ENCODE measurements at places on chromosomes 13 and 19.

DNA sequence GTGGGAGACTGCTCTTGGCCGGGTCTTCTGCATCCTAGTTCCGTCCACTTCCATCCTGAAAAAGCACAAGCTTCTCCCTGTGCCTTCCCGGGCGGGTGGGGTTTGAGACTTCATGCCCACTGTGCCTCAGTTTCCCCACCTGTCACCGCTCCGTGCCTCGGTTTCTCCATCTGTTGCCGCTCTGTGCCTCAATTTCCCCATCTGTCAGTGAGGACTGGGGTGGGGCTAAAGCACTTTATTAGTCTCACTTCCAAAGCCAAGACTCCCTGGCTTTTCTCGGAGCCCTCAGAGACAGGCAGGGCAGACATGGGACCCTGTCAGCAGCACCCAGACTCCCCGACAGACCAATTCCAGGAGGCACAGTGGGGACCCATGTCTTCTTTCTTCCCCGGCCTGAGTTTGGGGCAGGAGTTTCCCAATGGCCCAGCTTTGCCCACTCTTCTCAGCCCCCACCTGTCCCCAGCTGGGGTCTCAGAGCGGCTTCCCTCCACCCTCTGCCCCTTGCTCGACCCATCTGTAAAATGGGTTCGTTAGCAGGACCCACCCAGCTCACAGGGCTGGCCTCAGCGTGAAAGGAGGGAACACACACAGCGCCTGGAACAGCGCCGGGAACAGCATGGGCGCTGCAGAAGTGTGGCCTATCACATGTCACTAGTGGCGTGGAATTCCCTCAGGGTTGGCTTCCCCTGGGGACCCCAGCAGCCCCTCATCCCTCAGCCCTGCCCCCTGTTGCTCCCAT, 4.6 kb upstream of the PEAK3 start:
- no peak for DNase-seq

DNA sequence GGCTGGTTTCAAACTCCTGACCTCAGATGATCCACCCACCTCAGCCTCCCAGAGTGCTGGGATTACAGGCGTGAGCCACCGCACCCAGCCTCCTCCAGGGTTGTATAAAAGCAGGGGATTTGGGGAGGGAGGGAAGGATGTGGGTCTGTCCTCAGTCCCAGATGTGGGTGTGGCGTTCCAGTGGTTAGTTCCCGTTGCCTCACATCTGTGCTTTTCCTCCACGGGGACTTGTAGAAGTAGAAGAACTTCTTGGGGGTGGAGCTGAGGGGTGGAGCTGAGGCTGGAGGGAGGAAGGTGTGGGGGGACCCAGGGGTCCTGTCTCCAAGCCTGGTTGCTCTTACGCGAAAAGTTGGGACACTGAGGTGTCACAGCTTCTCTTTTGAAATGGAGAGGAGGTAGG, 514 bp upstream of the MCEMP1 start:
- DNase-seq: no peak

GRCh38 chr13:50891206-50891605, 18.4 kb upstream of the RNASEH2B start:
- DNase-seq: no peak

- no peak for DNase-seq
Measured at GRCh38 chr19:28294395-28294794, 918.6 kb downstream of the UQCRFS1 start.

DNA sequence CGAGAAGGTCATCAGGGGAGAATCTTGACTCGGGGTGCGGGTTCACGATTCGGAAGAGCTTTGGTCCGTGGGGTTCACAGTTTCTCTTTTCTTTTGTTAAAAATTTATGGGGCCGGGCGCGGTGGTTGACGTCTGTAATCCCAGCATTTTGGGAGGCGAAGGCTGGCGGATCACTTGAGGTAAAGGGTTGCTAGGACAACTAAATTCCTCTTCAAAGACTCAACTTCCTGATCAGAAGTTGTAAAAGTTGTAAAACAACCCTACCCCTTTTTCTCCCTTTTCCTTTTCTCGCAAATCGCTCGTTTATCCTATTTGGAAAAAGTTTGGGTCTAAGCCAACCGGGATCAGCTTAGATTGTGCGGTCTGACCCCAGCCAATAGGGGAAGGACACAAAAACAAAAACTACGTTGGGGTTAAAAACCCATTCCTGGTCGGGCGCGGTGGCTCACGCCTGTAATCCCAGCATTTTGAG, 673 bp downstream of the ZNF486 start:
- DNase-seq: no peak

DNA sequence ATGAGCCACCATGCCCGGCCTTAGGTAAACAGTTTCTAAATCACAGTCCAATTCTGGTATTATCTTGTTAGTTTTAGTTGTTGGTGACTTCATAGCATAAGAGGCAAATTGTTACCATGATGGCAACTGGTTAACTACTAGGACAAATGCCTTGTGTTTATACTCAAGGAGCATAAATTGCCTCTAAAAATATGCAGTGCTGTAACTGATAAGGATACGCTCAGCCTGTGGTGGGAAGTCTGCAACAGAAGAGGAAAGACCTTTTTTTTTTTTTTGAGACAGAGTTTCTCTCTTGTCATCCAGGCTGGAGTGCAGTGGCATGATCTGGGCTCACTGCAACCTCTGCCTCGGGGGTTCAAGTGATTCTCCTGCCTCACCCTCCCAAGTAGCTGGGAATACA, 311.9 kb upstream of the ARGLU1 start:
- no peak for DNase-seq

- peak; percentile 75 for DNase-seq
Measured at GRCh38 chr19:10408511-10409283, 5.4 kb upstream of the CDC37 start.

DNA sequence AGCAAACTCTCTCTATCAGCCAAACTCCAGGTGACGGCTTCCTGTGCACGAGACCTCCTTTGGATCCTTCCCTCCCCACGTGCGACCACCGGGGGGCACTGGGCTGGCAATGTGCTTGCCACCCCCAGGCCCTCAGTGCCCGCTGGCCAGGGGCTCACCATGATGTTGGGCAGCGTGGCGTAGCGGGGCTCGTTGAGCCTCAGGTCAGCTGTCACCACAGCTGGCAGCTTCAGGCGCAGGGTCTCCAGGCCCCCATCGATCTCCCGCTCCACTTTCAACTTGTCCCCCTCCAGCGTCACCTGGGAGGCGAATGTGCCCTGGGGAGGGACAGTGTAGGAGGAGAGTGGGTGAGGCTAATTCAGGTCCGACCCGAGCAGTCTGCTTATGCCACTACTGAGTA, 4.8 kb upstream of the VSIG10L start:
- no peak for DNase-seq

DNA sequence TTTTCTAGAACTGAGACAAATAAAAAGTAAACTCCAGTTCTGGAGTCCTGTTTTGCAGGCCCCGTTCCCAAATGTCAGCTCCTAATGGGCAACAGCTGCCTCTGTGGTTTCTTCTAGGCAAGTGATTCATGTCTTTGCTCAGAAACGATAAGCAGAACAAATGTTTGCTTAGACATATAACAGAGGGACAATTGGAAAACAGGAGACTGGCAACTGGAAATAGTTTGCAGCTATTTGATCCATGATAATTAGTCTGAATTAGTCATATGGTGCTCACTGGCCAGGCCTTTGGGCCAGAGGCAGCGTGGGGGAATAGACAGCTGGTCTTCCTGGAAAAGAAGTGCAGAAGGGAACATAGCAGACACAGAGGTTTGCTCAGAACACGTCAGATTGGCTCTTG, 29.2 kb upstream of the TSHZ3 start:
- DNase-seq: no peak

DNA sequence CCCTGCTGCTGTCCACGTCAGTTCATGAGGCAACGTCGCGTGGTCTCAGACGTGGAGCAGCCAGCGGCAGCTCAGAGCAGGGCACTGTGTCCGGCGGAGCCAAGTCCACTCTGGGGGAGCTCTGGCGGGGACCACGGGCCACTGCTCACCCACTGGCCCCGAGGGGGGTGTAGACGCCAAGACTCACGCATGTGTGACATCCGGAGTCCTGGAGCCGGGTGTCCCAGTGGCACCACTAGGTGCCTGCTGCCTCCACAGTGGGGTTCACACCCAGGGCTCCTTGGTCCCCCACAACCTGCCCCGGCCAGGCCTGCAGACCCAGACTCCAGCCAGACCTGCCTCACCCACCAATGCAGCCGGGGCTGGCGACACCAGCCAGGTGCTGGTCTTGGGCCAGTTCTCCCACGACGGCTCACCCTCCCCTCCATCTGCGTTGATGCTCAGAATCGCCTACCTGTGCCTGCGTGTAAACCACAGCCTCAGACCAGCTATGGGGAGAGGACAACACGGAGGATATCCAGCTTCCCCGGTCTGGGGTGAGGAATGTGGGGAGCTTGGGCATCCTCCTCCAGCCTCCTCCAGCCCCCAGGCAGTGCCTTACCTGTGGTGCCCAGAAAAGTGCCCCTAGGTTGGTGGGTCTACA, 6.6 kb downstream of the FSTL3 start:
- DNase-seq: no peak

GRCh38 chr13:54934121-54934520, 1905.5 kb downstream of the OLFM4 start:
- no peak for DNase-seq

DNA sequence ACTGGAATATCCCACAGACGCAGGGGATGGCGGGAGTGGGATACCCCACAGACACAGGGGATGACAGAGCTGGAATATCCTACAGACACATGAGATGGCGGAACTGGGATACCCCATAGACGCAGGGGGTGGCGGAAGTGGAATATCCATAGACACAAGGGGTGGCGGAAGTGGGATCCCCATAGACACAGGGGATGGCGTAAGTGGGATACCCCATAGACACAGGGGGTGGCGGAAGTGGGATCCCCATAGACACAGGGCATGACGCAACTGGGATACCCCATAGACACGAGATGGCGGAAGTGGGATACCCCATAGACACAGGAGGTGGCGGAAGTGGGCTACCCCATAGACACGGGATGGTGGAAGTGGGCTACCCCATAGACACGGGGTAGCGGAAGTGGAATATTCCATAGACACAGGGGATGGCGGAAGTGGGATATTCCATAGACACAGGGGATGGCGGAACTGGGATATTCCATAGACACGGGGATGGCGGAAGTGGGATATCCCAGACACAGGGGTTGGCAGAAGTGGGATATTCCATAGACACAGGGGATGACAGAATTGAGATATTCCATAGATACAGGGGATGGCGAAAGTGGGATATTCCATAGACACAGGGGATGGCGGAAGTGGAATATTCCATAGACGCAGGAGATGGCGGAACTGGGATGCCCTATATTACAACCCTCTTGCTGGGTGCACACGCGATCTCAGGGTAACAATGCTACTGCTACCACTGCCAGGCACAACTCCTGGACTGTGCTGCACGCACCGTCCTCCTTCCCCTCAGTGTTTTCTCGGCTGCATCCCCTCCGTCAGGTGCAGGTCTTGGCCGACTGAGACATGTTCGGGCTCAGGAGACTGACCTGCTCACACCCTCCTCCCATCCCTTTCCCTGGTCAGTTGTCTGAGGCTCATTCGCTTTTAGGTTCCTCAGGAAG, 28.1 kb downstream of the ZNF787 start:
- no peak for DNase-seq

DNA sequence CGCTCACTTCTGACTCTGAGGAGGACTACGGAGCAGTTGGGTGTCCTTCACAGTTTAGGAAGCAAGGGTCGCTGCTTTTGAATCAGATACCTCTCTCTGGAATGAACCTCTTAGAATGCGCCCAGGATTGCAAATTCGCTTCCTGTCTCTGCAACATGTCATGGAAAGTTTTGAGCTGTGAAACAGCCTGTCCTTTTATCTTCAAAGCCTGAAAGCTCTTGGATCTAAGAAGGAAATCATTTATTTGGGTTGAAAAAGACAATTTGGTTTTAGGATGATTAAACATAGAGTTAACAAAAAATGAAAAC, 134.1 kb downstream of the KATNAL1 start:
- no peak for DNase-seq

- DNase-seq: peak; percentile 17
Measured at GRCh38 chr19:21202865-21203494, 61.1 kb downstream of the ZNF431 start.

DNA sequence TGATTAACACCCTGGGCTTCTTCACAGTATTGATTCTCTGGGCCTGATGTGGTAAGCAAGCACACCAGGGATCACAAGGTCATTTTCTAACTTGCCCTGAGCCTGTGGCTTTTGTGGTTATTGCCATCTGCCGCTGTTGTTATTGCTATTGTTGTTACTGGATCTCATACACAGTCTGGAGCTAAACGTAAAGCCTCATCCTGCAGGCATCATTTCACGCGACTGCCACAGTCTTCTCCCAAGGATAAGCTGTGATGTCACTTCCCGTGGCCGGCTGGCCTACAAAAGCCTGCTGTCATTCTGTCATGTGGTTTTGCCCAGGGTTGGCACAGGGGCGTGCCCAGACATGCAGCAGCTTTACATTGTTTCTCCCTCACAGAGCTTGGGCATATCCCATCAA, 154.0 kb upstream of the GPR12 start:
- DNase-seq: peak; percentile 42

DNA sequence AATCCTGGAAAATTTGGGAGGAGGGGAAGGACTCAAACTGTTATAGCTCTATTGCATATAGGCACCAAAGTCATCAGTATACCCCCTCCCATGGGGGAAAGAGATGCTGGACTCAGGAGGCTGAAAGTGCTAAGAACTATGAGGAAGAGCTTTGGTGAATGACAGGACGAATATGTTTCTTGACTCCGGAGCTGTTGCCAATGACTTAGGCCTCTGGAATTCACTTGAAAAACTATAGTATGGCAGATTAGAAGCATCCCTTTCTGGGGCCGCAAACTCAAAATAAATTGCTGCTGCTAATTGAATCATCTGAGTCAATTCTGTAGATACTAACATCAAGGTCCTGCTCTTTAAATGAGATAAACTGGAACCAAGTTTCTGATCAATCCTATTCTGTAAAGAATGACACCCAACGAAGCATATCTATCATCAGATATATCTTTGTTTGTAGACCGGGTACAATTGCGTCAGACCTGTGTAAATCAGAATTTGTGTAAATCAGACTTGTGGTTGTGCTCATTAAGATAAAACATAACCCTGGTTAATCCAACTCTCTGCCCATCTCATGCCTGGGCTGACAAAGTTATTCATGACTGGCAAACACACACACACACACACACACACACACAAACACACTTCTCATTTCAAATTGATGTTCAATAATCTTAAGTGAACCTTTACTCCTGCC, 1793.8 kb upstream of the PCDH20 start:
- no peak for DNase-seq

DNA sequence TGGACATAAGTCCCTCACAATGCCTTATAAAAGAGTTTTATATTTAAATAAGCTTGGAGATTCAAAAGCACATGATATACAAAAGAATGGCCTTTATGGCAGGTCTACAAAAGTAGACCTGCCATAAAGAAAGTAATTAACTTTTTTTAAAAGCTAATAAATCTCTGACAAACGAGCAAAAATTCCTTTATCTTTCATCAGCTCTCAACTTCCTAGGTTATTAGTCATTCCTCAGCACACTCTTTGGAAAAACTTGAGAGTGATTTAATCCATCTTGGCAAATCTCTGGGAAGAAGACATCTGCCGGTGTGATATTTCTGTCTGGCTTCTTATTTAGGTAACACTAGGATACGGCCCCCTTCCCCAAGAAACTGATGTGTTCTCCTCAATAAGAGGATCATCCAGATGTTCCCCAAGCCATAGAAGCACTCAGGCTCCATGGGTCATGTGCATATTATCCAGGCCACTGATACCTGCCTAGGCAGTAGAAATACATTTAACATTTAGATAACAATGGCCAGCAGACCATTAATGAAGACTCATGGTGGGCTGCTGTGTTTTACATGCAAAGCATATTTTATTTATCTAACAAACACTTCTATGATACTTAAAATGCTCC, 372.7 kb downstream of the LIG4 start:
- no peak for DNase-seq

GRCh38 chr19:10749435-10750384, 31.8 kb downstream of the DNM2 start:
- no peak for DNase-seq

Data from hematopoietic multipotent progenitor cell (in vitro differentiated cells).